Activated effector memory CD4-positive, alpha-beta T cell treated with Interleukin-2 at 50 U/mL for 16 hours (primary cell): ENCODE measurements at places on chromosomes 1 and 21.

DNA sequence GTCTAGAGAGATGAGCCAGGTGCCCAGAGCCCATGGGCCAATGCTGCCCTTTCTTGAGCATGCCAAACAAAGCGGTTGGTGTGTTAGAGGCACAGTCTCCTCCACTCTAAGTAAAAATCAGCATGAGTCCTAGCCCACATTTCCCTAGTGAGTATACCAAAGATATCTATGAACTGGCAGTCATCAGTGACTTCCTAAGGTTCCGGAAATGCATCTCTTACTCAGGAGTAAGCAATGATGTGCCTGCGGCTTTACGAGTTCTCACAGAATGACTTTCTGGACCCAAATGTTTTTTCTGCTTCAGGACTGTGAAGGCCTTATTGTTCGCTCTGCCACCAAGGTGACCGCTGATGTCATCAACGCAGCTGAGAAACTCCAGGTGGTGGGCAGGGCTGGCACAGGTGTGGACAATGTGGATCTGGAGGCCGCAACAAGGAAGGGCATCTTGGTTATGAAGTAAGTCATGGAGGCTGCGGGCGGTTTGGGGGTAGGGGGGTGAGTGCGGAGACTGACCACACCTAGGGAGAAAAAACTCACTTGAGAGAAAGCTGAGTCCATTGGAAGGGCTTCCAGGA is 9.2 kb downstream of the PHGDH start:
- DNase-seq = no peak

DNA sequence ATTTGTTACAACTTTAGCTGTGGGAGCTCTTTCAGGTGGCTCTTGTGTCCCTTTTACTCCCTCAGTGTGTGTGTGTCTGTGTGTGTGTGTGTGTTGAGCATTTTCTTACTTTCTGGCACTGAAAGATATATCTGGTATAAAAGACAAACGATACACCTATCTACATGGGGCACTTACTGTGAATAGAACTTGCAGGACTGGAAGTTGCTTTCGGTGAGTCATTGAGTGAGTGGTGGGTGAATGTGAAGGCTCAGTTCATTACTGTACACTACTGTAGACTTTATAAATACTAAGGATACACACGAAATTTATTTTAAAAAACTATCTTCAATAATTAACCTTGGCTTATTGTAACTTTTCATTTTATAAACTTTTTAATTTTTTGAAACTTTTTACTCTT is 38.7 kb downstream of the BTBD8 start:
- no peak for DNase-seq

DNA sequence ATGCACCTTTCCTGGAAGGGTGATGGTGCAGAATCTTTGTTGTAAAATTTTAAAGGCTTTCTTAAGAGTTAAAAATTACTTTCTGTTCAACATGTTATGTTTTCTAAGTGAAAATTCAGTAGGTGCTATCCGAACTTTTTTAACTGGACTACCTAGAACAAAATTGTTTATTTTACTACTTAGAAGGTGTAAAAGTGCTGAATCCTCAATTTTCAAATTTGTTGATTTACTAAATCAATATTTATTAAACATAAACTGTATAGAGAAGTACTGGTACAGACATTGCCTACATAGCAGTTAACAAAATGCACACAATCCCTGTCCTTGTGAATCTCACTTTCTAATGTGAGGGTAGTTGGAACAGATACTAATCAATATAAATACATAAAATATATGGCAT is 277.5 kb downstream of the CTH start:
- no peak for DNase-seq

GRCh38 chr21:39918558-39918957 is 51.3 kb downstream of the PCP4 start:
- no peak for DNase-seq

DNA sequence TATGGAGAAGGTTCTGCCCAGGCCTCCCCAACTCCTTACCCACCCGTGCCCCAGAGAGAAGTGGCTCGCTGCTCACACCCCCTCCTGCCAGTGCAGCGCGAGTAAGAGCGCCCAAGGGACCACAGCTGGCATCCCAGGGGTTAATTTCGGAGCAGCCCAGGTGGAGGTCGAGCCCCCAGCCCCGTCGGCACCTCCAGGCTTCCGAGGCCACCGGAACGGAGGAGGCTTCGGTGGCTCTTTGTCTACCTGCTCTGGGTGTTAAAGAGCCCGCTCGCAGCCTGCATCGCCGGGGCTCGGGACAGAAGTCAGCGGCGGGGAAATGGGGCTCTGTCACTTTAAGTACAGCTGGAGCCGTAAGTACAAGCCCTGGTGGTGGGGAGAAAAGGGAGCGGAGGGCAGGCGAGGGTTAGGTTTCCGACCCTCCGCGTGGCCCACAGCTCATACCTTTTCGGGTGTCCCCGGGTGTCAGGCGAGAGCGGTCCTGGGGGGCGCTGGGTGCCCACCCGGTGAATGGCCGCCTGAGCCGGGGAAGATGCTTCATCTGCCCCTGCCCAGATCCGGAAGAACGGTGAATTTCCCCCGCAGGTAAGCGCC is 89.4 kb upstream of the IPO9 start:
- peak; percentile 38 for DNase-seq

GRCh38 chr1:172442404-172442803 is 1.5 kb downstream of the PIGC start:
- DNase-seq = no peak

DNA sequence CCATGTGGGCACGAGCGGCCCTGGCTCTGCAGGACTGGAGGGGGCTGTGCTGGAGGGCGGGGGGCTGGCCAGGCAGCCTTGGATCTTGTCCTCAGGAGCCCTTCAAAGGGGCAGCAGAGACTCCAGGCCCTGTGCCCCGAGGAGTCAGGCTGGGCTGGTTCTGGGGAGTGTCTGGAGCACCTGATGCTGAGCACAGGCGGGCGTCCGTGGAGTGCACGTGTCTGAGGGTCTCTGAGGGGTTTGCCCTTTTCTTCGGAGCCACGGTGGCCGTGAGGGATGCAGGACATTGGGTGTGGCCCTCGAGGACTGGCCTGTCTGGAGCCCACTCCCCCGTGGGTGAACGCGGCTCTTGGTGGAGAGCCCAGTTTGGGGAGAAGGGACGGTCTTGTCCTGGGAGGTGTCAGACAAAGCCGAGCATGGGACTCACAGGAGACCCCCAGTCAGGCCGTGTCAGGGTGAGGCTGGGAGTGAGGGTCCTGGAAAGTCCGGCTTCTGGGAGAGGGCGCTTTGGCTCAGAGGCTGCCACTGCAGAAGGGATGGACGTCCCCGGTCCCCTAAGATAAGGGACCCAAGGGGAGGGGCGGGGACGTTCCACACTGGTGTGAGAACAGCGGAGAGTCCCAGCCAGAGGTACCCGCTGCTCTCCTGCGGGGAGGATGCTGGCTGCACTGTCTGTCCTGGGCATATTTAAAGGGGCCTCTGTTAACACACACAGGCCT is 60.8 kb downstream of the COL18A1 start:
- DNase-seq = no peak

- DNase-seq = peak; percentile 86
These were observed 8.7 kb upstream of the UMODL1 start for GRCh38 chr21:42062236-42063022.

GRCh38 chr1:48817505-48818114 is 40.9 kb upstream of the BEND5 start:
- no peak for DNase-seq
